Anterior cingulate cortex (tissue), 58 donors: ENCODE measurements at places on chromosomes 1 and 21.

DNA sequence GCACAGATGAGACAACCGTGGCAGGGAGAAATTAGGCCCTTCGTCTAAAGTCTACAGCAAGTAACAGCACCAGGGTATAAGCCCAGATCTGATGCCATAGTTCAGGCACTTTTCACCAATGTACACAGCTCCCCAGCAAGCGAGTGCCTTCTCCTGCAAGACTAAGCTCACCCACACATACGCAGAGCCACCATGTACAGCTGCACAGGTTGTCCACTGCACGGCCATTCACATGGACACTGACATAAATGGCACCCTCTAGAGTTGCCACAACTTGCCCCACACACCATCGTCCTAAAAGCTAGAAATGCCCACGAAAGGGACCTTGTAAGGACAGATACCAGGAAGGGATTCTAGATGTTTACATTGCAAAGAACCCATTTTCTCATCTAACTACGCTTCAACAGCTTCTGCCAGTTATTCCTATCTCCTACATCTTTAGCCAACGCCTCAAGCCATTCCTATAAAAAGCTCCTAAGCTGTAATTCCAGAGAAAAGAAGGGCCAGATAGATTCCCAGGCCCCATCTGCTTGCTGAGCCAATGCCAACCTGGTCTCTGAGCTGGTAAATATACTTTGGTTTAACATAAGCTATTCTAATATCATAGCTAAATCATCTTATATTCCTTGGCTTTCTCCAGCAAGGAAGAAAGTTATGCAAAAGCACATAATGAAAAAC is 174.0 kb upstream of the KAZN start:
- no peak for DNase-seq

DNA sequence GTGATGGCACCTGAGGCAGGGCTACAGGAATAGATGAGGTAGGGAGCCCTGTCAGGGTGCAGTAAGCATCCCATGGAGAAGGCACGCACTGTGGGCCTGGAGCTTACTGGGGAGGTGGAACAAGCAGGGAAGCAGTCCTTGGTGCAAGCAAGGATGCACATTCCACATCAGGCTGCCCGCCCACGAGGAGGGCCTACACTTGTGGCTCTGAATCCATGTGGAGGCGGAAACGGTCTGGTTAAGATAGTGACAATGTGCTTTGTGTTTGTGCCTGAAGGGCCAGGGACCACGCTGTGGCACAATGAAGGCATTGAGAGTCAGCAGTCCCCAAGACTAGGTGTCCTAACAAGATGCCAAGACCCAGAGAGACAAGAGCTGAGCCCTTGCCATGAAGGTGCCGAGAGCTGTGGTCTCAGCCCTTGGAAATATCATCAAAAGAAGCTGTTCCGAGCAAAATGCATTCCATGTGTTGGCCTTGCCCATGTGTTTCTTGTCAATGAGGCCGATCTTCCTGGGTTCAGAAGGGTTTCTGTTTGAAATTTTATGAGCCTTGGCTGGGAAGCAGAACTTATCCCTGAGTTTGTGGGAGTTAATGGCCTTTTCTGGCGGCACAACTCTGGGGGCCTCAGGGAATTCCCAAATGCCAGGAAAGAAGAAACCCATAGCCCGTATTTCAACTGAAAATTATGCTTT is 111.9 kb downstream of the NGF start:
- DNase-seq: no peak

GRCh38 chr1:11560061-11560460 is 81.1 kb downstream of the DISP3 start:
- DNase-seq: no peak

GRCh38 chr1:56543783-56544612 is 35.4 kb downstream of the PLPP3 start:
- no peak for DNase-seq

GRCh38 chr1:221773383-221773782 is 31.5 kb upstream of the DUSP10 start:
- no peak for DNase-seq

DNA sequence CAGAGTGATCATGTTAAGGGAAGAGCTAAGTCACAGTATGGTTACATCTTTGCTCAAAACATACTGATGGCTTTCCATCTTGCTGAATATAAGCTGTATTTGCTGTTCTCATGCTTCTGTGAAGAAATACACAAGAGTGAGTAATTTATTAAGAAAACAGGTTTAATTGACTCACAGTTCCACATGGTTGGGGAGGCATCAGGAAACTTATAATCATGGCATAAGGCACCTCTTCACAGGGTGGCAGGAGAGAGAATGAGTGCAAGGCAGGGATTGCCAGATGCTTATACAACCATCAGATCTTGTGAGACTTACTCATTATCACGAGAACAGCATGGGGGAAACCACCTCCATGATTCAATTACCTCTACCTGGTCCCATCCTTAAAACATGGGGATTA is 24.4 kb upstream of the RGS5 start:
- DNase-seq: no peak

DNA sequence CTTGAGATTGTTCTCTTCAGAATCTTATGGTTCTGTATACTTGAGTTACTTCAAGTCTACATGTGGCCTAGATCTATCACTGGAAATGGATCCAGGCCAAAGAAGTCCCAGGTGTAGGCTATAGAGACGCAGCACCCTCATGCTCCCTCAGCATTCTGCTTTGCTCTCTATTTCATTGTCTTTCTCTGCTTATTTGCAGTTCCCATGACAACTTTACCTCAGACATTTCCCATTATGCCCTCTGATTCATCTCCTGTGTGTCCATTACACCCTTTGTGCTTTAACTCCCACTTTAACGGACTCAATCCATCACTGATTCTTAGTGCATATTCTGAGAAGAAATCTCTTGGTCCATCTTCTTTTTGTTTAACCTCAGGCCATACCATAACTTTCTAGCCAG is 236.9 kb upstream of the NRIP1 start:
- no peak for DNase-seq

DNA sequence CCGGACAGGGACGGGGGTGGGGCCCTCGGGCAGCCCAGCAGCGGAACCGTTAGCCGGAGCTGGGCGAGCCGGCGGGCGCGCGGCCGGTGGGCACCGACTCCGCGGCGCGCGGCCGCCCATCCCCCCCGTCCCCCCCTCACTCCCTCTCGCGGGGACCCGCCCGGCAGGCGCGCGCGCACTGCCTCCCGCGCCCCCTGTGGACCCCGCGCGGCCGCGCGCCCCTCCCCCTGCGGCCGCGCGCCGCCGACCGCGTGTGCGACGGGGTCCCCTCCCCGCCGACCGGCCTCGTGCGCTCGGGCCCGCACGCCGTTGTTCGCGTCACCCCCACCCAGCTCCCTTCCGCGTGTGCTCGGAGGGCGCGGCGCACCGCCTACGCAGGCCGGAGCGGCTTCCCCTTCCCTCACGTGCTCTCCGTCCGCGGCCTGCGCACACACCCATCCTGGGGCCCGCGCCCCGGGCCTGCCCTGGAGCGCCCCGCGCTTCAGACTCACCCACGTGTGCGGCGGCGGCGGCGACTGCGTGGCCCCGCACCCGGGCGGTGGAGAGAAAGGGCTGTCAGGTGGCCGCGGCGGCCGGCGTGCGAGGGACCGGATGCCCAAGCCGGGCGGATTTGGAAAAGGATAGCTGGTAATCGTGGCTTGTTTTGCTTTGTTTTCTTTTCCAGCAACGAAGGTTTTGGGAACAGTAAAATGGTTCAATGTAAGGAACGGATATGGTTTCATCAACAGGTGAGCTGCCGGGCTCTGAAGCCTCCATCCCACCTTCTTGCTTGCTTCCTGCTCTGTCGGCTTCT is 717 bp downstream of the YBX1 start:
- DNase-seq: peak; percentile 58

GRCh38 chr1:191669629-191670028 is 488.6 kb upstream of the RGS18 start:
- DNase-seq: no peak

DNA sequence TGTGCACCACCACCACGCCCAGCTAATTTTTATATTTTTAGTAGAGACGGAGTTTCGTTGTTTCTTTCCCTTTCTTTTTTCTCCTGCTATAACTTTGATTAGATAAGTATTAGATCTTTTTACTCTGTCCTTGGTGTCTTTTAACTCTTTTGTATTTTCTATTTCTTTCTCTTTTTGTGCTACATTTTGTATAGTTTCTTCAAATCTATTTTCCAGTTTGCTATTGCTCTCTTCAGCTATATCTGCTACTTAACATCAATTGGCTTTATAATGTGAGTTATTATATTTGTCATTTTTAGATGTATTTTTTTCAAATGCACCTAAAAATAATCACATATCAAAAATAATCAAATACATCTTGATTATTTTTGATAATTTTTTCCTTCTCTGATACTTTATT is 16.0 kb upstream of the ERRFI1 start:
- DNase-seq: no peak

- no peak for DNase-seq
Observed at GRCh38 chr1:109617291-109617801, 2.1 kb downstream of the GNAT2 start.

DNA sequence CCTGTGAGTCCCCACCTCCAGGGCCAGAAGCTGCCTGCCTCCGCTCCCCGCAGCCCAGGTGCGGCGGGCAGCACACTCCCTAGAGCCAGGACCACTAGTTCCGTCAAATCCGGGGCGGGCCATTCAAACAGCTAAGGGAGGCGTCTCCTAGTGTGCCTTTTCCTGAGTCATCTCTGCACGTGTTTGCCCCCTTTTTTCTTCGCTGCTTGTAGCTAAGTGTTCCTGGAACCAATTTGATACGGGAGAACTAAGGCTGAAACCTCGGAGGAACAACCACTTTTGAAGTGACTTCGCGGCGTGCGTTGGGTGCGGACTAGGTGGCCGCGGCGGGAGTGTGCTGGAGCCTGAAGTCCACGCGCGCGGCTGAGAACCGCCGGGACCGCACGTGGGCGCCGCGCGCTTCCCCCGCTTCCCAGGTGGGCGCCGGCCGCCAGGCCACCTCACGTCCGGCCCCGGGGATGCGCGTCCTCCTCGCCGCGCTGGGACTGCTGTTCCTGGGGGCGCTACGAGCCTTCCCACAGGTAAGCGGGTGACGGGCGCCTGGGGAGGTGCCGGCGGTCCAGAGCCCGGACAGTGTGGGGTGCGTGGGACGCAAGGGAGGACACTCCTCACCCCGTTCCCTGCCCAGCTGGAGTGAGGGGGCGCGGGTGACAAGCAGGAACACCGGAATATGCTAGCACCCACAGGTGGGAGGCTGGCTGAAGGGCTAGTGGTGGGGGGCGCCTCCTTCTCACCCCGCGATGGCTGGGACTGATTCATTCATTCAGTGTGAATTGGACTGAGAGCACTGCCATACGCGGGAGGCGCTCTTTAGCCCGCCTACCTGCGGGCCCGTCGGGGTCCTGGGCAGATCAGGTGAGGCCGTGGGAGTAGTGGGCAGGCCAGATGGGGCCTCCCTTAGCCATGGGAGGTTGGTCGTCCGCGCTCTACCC is at the start of gene TNFRSF8:
Gene TNFRSF8 (plus strand): TSS at position 163 of the 932 bp plus-strand sequence. CDS start 296 bp downstream, at position 459.
- no peak for DNase-seq

DNA sequence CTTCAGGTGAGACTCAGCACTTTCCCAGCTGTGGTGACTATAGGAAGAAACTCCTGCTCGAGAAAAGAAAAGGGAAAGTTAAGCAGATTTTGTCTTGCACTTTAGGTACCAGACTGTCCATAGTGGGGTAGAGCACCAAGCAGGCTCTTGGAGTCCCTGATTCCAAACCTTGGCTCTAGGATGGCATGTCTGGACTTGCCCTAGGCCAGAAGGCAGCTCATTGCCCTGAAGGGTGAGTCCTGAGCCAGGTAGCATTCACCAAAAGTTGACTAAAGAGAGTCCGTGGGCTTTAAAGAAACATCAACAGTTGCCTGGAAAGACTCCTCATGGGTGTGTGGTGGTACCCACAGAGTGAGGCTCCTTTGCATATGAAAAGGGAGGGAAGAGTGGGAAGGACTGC is 145.2 kb upstream of the SNX7 start:
- DNase-seq: no peak

GRCh38 chr1:93448292-93448982 is 519 bp downstream of the FNBP1L start:
- DNase-seq: peak; percentile 6

GRCh38 chr1:35452106-35452774 is 105.0 kb downstream of the KIAA0319L start:
- DNase-seq: peak; percentile 6

GRCh38 chr1:10775763-10776162 is 20.7 kb downstream of the CASZ1 start:
- DNase-seq: no peak

DNA sequence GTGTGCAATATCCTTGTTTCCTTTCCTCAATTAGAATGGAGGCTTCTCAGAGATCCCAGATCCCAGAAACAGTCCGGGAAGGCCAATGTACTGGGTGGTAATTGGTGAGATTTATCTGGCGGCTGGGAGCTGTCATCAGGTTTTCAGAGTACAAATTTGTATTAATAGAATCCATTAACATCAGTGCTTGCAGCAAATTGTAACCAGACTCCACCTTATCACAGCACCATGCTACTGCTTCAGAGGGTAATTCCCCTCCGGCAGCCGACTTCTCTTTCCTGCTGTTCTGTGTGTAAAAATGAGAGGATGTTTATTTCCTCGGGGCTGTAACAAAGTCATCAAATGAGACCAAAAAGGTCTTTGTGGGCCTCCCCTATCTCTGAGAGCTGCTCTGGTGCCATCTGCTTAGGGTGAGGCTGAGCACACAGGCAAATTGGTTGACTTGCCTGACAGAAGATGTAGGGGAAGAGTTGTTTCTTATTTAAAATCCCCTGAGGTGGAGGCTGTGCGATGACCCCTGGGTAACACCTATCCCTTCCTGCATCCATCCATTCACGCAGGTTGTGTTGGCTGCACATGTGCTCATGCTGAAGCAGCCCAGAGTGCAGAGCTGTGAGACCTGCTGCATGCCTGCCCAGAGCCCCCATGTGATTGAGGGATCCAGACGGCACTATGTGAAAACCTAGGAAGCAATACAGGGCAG is 19.2 kb downstream of the NFASC start:
- no peak for DNase-seq

DNA sequence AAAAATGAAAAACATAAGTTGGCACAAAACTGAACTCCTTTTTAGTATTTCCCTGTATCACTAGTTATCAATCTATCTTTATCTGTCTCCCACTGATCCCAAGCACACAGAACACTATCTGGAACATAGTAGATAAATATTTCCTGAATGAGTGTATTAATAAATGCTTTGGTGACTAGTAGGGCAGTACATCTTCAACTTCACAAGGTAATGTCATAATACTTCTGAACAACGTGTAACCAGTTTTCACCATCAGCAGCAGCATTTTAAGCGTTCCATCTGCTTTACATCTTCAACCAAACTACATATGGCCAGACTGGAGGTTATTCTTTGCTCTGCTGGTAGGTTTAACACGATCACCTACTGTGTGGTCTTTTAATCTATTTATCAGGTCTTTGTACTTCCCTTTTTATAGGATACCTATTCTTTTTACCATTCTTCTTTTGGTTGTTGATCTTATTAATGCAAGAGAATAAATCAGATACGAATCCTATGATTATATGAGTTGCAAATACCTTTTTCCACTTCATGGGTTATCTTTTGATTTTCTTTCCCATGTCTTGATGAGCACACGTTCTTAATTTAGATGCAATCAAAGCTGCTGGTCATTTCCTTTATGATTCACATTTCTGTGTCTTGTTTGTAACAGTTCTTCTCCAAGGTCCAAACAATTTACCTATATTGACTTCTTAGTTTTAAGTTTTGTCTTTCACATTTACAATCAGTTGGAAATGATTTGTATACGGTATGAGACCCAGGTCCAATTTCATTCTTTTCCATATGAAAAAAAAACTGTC is 16.3 kb downstream of the GPBP1L1 start:
- DNase-seq: no peak
